Foreskin keratinocyte (primary cell): ENCODE measurements at places on chromosomes 2 and 18. TPM values are rescaled to one million over a fixed set of nuclear protein-coding genes. Genes with fewer than 3 reads are reported as not detected.

The UXS1 gene
- total RNA-seq: 30.0 and 31.6 TPM in 2 replicates

The SH3BP4 gene
- total RNA-seq: 45.9 and 46.1 TPM in 2 replicates

The TUBB8B gene
- 0.27 and 0.67 TPM in 2 replicates for total RNA-seq

The DLGAP1 gene
- total RNA-seq: under 0.01 TPM in 1 of 2 replicates, not detected in the other

The EFEMP1 gene
- total RNA-seq: 109 and 182 TPM in 2 replicates

The SMIM21 gene
- total RNA-seq: not detected in 2 replicates
